Spinal cord (tissue), 10 donors: ENCODE measurements at places on chromosomes 1 and 21. TPM values are rescaled to one million over a fixed set of nuclear protein-coding genes. Genes with fewer than 3 reads are reported as not detected.

DNA sequence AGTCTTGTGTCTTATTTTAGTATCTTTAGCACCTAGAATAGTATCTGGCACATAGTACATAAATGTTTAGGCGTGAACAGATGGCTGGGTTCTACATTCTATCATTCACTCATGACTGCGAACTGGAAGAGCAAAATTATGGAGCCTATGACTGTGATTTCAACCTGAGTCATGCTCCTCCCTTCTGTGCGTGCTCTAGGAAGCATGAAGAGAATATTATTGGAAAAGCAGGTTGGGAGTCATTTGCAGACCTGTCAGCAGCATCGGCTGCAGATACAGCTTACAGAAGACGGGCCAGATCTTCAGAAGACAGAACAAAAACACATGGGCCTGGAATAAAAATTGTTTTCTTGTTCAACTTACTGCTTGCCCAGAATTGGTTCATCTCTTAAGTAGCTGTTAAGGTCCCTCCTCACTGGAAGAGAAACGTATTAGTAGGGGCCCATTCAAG lies 344.0 kb upstream of the USP24 start:
- DNase-seq, result no peak

DNA sequence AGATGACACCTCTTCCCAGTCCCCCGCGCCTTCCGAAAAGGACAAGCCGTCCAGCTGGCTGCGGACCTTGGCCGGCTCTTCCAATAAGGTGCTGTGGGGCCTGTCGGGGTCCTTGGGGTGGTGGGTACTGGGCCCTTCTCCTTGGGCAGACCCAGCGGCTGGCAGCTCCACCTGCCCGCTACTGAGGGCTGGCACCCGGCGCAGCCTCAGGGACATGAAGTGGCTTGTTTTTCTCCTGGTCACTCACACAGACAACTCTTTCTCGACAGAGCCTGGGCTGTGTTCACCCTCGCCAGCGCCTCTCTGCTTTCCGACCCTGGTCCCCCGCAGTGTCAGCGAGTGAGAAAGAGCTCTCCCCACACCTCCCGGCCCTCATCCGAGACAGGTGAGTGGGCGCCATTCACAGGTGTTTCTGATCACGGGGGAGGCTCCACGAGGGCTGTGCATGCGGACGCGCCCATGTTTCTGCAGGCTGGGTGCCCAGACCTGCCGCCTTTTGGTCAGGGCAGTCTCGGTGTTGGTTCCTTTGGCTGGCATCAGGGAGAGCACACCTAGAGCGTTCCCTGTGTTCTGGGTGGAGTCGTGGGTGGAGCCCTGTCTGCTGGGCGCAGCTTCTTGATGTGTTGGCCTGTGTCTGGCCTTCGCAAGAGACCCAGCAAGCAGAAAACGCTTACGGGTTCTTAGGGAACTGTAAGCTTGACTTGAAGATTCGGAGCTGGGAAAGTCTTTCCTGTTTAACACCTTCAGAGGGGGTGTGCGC lies 75.1 kb downstream of the SKI start:
- no peak for DNase-seq

- no peak for DNase-seq
These were observed 40.6 kb downstream of the EEIG2 start for GRCh38 chr1:108600504-108600903.

- DNase-seq, result no peak
These were observed 5.3 kb downstream of the TENT5C start for GRCh38 chr1:117611121-117611601.

DNA sequence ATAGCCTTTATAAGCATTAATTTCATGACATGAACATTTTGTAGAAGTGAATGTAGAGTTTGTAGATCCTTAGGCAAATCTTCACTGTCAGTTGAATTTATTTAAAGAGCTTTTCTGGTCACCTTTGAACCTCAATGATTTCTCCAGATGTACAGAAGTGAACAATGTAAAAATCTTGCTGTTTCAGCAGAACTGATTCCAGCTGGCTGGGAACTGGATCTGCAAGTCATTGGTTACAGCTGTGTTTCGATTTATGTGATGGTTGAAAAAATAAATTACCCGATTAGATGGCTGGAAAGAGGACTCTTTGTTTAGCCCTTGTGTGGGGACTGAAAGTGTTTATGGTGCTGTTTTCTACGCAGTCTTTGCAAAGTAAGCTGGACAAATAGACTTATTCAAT lies 849.8 kb downstream of the USP25 start:
- peak; percentile 64 for DNase-seq

- DNase-seq, result no peak
These were observed 227.5 kb downstream of the HMCN1 start for GRCh38 chr1:185961664-185962063.

DNA sequence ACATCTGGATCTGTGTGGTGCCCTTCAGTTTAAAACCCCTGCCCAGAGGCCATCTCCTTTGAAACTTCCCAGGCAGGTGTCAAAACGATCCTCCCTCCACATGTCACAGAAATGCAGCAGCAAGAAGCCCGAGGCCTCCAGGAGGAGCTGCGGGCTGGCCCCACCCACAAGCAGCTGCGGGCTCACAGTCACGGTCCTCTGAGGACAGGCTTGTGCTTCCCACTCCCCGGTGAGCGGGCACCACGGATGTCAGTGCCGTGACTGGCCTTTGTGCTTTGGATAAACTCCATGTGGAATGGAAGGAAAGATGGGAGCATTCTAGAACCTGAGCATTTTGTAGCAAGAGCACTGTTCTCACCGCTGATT lies 65.8 kb downstream of the SIK1 start:
- no peak for DNase-seq

- DNase-seq, result no peak
These were observed 5.8 kb downstream of the IBA57 start for GRCh38 chr1:228171221-228171891.

GRCh38 chr1:53050310-53050709 lies 11.7 kb upstream of the PODN start:
- no peak for DNase-seq

GRCh38 chr1:232767305-232768074 lies 37.7 kb upstream of the MAP10 start:
- peak; percentile 80 for DNase-seq

GRCh38 chr1:52288286-52288685 lies 77.7 kb downstream of the CC2D1B start:
- no peak for DNase-seq

DNA sequence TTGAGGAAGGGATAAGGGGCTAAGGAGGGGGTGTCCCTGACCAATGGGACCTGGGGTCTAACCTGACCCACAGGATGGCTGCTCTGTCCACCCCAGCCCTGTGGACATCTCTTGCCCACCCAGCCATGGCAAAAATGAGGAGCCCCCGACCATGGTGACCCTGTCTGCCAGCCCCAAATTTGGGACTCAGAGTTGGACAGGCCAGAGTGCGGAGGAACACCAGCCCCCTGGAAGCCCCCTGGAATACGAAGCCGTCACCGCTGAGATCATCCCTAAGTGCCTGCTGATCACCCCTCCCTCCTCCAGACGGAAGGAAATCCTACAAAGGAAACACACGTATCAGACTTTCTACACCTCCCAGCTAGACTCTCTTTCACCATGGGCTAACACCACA lies 119.3 kb downstream of the SIK1 start:
- DNase-seq, result no peak

GRCh38 chr1:98575955-98576354 lies 85.6 kb upstream of the SNX7 start:
- DNase-seq, result no peak

GRCh38 chr1:17990401-17990800 lies 117.2 kb upstream of the IGSF21 start:
- no peak for DNase-seq

- DNase-seq, result no peak
These were observed 118.6 kb downstream of the LRIG2 start for GRCh38 chr1:113191579-113192076.

DNA sequence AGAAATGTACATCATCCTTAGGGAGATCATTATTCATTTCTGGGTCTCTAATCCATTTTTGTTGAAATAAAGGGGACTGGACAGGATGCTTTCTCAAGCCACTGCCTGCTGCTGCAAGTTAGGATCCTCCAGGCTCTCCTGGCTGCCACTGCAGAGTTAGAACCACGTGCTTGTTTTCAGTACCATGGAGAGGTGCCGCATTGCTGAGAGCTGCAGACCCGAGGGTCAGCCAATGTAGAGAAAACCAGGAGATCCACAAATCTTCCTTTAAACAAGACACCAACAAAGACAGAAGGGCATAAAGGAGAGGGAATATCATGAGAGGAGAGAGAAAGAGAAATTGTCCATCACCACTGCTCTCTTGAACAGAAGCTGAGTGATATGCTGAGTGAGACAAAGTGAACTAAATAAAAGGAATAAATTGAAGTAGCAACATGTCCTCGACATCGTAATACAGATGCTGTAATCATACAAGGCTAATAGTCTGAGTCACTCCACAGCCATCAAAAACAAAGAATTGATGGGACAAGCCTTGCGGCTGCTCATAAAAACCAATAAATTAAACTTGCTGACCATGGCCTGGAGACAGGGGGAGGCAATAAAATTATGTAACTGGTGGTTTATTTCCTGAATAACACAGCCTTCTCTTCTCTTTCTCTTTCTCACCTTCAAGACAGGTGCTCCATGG lies 255.7 kb downstream of the OMA1 start:
- DNase-seq, result peak; percentile 10

The EFHD2 gene
- 10.8 TPM for total RNA-seq

The MYBPH gene
- 0.06 TPM for total RNA-seq

The PRELP gene
- total RNA-seq, result 3.7 TPM

The RGSL1 gene
- total RNA-seq, result 0.11 TPM

The SLC37A1 gene
- total RNA-seq, result 8.4 TPM

The COL9A2 gene
- 14.1 TPM for total RNA-seq

The DHRS3 gene
- 79.5 TPM for total RNA-seq
